ENCODE measurements at places on chromosomes 3 and 15.

- peak; percentile 79 for DNase-seq
These were observed at the start of gene FAN1 for GRCh38 chr15:30903497-30904187. TSS of gene FAN1 (plus strand) at chr15:30903915. CDS start at chr15:30904664, 749 bp downstream.

GRCh38 chr3:976006-976405 lies 116.8 kb upstream of the CNTN6 start:
- no peak for DNase-seq

- no peak for DNase-seq
These were observed 177.5 kb downstream of the EPHA6 start for GRCh38 chr3:96991800-96992365.

- no peak for DNase-seq
These were observed 240.7 kb upstream of the ST8SIA2 start for GRCh38 chr15:92152983-92153382.

DNA sequence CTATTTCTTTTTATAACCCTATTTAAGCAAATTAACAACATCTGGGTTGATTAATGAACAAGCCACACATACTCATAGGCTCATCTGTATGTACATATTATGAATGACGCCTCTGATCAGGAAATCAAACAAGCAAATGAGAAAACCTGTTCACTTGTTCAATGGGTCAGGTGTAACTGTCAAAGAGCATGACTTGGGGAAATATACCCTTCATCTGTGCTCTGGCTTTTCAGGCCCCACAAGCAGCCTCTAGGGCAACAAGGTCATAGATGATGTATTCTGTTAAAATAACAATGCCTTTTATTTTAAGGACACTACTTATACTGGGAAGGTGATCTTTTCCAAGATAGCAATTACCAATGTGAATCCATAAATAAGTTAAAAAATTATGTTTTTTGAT lies 102.0 kb downstream of the RBMS3 start:
- no peak for DNase-seq

DNA sequence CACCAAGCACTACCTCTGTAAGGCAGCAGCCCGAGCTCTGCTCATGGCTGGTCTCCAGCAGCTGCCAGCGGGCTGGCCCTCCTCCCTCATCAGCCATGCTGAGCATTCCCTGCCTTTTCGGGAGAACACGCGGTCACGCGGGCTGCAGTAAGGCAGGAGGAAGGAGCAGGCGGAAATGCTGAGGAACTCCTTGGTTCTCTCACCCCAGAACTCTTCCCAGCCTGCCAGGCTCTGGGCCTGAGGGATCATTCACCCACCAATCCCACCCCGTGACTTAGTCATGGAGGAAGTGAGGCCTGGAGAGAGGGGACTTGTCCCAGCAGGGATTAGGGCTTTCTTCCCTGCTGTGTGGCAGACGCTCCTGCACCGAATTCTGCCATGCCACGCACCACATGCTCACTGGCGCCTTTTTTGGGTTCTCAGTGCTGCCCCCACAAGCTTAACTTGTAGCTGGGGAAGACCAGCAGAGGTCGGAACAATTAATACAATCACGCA lies 42.9 kb upstream of the RPL32 start:
- DNase-seq = no peak

DNA sequence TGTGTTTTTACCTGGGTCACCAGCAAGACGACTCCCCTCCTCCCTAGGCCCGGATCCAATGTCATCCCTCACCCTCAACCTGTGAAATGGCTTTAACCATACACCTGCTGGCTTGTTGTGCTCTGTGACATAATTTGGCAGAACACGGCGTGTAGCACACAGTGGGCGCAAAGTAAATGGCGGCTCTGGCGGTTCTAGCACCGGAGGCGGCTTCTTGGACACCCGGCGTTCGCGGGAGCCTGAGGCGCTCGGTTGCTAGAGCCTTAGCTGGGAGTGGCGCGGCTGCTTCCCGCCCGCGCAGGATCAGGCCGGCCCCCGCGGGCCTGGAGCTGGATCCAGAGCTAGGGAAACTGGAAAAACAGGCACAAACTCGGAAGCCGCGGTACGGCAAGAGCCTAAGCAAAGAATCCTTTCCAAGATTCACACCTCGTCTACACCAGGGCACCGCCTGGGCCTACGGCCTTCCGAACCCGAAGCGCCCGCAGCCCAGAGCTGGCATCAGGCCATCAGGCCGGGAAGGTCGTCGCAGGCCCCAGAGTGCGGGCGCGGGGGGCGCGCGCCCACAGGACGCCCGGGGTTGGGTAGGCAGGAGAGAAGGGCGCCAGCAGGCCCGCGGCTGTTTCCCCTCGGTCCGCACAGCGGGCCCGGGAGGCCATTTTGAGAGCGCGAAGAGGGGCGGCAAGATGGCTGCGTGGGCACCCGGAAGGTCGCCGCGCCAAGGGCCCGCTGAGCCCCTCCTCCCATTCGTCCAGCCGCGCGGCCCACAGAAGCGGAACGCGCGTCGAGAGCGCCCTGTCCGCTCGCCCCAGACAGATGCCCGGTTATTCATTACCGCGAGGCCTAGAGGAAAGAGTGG lies 43.9 kb upstream of the POLG start:
- no peak for DNase-seq

DNA sequence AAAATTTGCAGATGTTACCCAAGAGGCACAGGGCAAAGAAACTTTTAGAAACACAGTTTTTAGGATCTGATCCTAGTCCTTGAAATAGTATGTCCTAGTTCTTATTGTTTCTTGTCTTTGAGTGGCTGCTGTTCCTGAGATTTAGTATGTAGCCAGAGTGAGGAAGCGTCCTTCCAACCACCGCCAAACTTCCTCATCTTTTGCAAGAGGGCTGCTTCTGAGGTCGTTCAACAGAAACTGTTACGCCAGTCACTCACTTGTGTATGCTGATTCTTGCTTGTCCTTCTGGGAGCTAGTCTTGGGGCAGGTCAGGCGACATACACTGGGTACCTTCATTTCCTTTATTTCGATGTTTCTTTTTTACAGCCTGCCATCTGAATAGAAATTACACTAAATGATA lies 577.3 kb upstream of the ZNF717 start:
- DNase-seq = no peak

- DNase-seq = no peak
These were observed 85.7 kb downstream of the CYP19A1 start for GRCh38 chr15:51252671-51253070.

- no peak for DNase-seq
These were observed 116.6 kb downstream of the TOP2B start for GRCh38 chr3:25547943-25548674.

DNA sequence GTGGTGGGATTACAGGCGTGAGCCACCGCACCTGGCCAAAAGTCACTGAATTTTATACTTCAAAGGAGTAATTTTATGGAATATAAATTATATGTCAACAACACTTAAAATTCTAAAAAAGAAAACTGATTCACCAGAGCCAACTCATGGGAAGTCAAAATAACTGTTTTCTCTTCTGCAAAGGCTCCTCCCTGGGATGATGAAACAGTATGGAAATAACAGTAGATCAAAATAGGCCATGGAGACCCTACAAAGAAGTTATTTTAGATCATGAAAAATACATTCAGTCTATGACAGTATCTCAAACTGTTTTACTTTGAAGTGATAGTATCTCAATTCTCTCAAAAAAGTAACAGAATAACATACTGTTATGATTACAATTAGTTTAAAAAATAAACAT lies 102.7 kb downstream of the IGSF11 start:
- no peak for DNase-seq

Data from stimulated activated CD4-positive, alpha-beta T cell treated with anti-CD3 and anti-CD28 coated beads, Interleukin-12 subunit alpha, Interleukin-12 subunit beta, amount 100 ng/mL, for 24 hours (primary cell).